ENCODE measurements at places on chromosomes 12 and 14. TPM values are rescaled to one million over a fixed set of nuclear protein-coding genes. Genes with fewer than 3 reads are reported as not detected.

The MANSC1 gene
- polyA plus RNA-seq: 0.09 TPM

The OR4E2 gene
- not detected for polyA plus RNA-seq

The NXPH4 gene
- polyA plus RNA-seq: not detected

The CPNE8 gene
- 15.2 TPM for polyA plus RNA-seq

The OR4E1 gene
- polyA plus RNA-seq: not detected

The CMA1 gene
- not detected for polyA plus RNA-seq

The SRRM4 gene
- polyA plus RNA-seq: not detected

The KRT2 gene
- polyA plus RNA-seq: not detected

The CCDC184 gene
- 0.03 TPM for polyA plus RNA-seq

The KRT3 gene
- not detected for polyA plus RNA-seq

The OAS2 gene
- polyA plus RNA-seq: 20.6 TPM

The RILPL1 gene
- polyA plus RNA-seq: 0.81 TPM

The STYX gene
- 7.3 TPM for polyA plus RNA-seq

The GPHB5 gene
- polyA plus RNA-seq: not detected

The KIF5A gene
- polyA plus RNA-seq: 0.01 TPM

The NELL2 gene
- 0.09 TPM for polyA plus RNA-seq

The PZP gene
- not detected for polyA plus RNA-seq

The AMDHD1 gene
- polyA plus RNA-seq: 1.9 TPM

The EPYC gene
- not detected for polyA plus RNA-seq

The TMEM117 gene
- not detected for polyA plus RNA-seq

The ANO2 gene
- not detected for polyA plus RNA-seq

All from CD14-positive monocyte (primary cell).